RWPE2 (cell line): ENCODE measurements at places on chromosomes 3 and 15.
A peak's percentile ranks its signal among the peaks of the same experiment; 100 is the strongest.

DNA sequence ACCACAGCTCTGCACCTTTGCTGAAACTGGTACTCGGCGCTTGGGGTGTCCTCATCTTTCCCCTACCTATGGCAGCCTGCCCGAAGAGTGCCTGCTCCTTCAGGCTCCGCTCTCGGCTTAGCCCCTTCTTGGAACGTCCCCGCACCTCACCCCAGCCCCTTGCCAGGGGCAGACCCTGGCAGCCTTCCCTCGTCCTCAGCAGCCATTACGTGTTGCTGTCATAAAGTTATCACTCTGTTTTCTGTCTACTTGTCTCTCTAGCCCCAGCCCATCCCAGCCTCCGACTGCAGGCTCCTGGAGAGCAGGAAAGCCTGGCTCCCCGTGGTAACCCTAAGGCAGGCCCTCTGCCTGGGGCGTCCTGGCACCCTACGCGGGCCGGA lies 5.1 kb upstream of the BAHD1 start:
- peak; percentile 69 for DNase-seq

DNA sequence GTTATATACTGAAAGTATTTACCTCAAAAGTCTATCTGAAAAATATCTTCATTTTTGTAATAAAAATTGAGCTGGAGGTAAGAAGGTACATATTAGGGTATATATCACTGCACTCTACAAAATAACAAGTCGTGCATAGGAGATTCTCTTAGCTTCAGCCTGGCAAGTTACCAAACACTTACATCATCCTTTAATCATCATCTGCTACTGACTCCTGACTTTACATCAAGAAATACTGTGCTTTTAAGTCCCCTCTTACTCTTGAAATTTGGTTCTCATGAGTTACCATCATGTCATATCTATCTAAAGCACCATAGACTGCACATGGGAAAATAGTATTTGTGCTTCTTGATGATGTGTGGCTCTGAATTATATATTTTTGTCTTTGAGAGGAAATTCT lies 50.8 kb downstream of the LYSMD4 start:
- DNase-seq = no peak

- DNase-seq = no peak
Observed at GRCh38 chr15:100129677-100130076, 212.1 kb downstream of the ADAMTS17 start.

- DNase-seq = no peak
Observed at GRCh38 chr3:2711081-2711480, 399.1 kb downstream of the IL5RA start.
